ENCODE measurements at places on chromosomes 16 and 17.

- H3K27ac ChIP-seq = no peak overlapping the region
- H3K4me1 ChIP-seq = no peaks in the 10 kb centered on the region
- H3K36me3 ChIP-seq = no peaks in the 10 kb centered on the region
- H3K27me3 ChIP-seq = no peaks in the 10 kb centered on the region
- no peak overlapping the region for H3K4me3 ChIP-seq
Measured at GRCh38 chr17:13698832-13699231, 97.1 kb upstream of the HS3ST3A1 start.

- H3K4me1 ChIP-seq = peaks cover 10% of the 10 kb centered on the region
- H3K36me3 ChIP-seq = no peaks in the 10 kb centered on the region
- H3K27ac ChIP-seq = peak overlapping the region; percentile 86
- no peaks in the 10 kb centered on the region for H3K27me3 ChIP-seq
- peak; percentile 31 for DNase-seq
- peak overlapping the region; percentile 18 for H3K4me3 ChIP-seq
Measured at GRCh38 chr16:68645494-68646388, 631 bp downstream of the CDH3 start.

- H3K27ac ChIP-seq = no peak overlapping the region
- no peak for DNase-seq
- H3K36me3 ChIP-seq = no peaks in the 10 kb centered on the region
- H3K27me3 ChIP-seq = no peaks in the 10 kb centered on the region
Measured at GRCh38 chr16:30665830-30666190, 7.6 kb downstream of the FBRS start.

- no peak overlapping the region for H3K4me3 ChIP-seq
- no peak overlapping the region for H3K27ac ChIP-seq
- no peak for DNase-seq
- H3K36me3 ChIP-seq = no peaks in the 10 kb centered on the region
- H3K27me3 ChIP-seq = no peaks in the 10 kb centered on the region
Measured at GRCh38 chr16:49563666-49564065, 190.1 kb downstream of the C16orf78 start.

DNA sequence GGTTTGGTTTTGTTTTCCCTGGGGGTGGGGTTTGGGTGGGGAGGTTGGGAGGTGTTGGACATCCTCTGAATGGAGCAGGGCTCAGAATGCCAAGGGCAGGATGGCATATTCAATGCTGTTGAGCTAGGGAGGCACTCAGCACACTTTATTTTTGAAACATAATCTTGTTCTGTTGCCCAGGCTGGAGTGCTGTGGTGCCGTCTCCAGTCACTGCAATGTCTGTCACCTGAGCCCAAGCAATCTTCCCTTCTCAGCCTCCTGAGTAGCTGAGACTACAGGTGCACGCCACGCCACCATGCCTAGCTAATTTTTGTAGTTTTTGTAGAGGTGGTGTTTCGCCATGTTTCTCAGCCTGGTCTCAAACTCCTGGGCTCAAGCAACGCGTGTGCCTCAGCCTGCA lies 186.1 kb downstream of the RPTOR start:
- DNase-seq = no peak
- no peaks in the 10 kb centered on the region for H3K4me1 ChIP-seq
- no peaks in the 10 kb centered on the region for H3K36me3 ChIP-seq
- H3K4me3 ChIP-seq = no peak overlapping the region
- no peaks in the 10 kb centered on the region for H3K27me3 ChIP-seq

GRCh38 chr17:71740866-71741265 lies 380.0 kb upstream of the SOX9 start:
- H3K27me3 ChIP-seq = no peaks in the 10 kb centered on the region
- no peak for DNase-seq
- H3K36me3 ChIP-seq = no peaks in the 10 kb centered on the region
- no peaks in the 10 kb centered on the region for H3K4me1 ChIP-seq
- H3K4me3 ChIP-seq = no peak overlapping the region

DNA sequence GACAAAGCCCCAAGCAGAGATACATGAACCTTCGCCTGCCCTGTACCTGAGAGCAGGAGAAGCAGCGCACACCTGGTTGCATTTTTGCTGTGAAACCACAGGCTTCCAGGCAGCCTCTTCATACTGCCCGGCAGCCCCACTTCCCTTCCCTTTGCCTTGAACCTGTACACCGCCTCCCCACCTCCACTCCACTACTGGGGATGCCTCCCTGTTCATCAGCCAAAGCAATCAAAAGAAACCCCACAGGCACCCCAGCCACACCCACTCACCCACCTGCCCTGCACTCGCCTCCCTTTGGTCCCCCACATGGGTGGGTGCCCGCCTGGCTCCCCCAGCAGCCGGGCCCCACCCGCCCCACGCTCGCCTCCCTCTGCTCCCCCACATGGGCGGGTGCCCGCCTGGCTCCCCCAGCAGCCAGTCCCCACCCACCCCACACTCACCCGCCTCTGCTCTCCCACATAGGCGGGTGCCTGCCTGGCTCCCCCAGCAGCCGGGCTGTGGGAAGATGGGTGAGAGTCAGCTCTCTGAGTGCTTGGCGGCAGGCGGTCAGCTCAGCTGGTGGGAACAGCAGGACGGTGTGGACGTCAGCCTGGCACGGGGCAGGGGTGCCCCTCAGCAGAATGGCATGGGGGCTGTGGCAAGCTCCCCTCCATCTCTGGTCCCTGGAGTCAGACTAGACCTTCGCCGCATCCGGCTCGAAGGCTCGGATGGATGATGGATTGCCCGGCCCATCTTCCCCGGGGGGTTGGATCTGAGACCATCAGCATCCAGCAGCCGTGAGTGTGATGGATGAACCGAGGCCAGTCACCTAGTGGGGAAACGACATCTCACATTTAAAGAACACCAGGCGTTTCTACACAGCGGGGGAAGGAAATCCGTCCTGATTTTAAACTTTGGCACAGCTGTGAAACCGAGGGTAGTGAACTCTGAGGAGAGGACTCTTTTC lies 135.6 kb downstream of the BANP start:
- H3K36me3 ChIP-seq = no peaks in the 10 kb centered on the region
- H3K4me3 ChIP-seq = no peak overlapping the region
- peaks cover 8% of the 10 kb centered on the region for H3K4me1 ChIP-seq
- no peaks in the 10 kb centered on the region for H3K27me3 ChIP-seq
- no peak overlapping the region for H3K27ac ChIP-seq

DNA sequence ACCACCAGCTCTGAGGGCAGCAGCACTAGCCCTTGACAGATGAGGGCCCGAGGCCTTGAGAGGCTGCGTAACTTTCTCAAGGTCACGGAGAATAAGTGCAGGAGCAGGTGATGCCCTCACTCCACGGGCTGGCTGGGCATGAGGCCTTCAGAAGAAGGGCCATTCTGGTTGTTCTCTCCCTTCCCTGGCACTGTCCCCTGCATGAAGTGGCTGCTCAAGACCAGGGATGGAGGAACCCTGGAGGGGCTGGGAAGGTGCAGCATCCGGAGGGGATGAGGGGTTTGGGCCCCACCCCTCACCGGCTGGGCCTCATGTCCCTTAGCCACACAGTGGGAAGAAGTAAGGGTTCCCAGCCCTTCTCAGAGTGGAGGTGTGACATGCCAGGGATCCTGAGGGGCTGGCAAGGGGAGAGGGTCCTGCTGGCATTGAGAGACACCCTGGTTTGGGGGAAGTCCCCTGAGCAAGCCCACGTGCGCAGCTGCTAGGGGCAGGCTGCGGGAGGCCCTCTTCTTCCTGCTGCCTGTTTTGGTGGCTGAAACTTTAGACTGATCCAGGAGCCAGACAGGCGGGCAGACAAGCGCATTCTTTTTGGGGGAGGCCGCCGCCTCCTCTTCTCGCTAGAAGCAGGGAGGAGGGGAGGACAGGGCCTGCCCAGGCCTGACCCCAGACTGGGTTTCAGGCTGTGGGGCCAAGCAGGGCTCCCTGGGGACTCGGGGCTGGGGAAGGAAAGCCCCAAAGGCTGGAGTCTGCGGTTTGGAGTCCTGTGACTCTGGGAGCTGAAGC lies 74.0 kb downstream of the N4BP1 start:
- H3K36me3 ChIP-seq = no peaks in the 10 kb centered on the region
- no peaks in the 10 kb centered on the region for H3K27me3 ChIP-seq
- H3K4me1 ChIP-seq = peaks cover 24% of the 10 kb centered on the region
- DNase-seq = peak; percentile 41
- no peak overlapping the region for H3K4me3 ChIP-seq

- H3K4me3 ChIP-seq = no peak overlapping the region
- no peaks in the 10 kb centered on the region for H3K36me3 ChIP-seq
- no peaks in the 10 kb centered on the region for H3K27me3 ChIP-seq
- no peak for DNase-seq
Measured at GRCh38 chr17:3926860-3927627, 10.8 kb upstream of the P2RX1 start.
